Right lobe of liver (tissue), 6 donors: ENCODE measurements at places on chromosomes 5 and 9. TPM values are rescaled to one million over a fixed set of nuclear protein-coding genes. Genes with fewer than 3 reads are reported as not detected.

DNA sequence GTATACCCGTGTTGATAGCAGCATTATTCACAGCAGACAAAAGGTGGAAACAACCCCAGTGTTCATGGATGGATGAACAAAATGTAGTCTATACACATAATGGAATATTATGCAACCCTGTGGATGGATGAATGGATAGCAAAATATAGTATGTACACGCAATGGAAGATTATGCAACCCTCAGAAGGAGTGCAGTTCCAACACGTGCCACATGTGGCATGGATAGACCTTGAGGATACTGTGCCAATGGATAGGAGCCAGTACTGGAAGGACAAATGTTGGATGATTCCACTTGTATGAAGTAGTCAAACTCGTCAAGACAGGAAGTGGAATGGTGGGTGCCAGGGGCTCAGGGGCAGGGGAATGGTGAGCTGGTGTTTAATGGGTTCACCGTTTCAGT is 44.9 kb downstream of the PLEKHG4B start:
- no peak for DNase-seq

ZBED3 gene
- 17.5 TPM for total RNA-seq

WNT8A gene
- total RNA-seq = not detected

DNA sequence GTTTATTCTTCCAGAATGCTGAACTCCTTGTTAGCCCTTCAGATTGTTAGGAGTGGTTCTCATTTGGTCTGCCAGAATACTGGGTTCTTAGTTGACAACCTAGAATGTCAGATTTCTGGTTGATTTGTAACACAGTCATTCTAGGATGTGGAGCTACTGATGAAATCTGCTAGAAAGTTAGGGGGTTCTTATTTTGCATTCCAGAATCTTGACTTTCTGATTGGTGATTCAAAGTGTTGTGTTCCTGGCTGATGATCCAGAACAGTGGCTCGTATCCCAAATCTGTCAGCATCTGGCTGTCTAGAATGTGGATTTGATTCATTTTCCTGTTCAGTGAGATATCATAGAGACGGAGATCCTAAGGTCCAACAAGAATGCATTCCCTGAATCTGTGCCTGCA is 21.9 kb downstream of the PTGS1 start:
- no peak for DNase-seq

GRCh38 chr9:36154331-36154952 is 14.7 kb upstream of the CCIN start:
- DNase-seq = no peak

NKD2 gene
- 2.5 TPM for total RNA-seq

DNA sequence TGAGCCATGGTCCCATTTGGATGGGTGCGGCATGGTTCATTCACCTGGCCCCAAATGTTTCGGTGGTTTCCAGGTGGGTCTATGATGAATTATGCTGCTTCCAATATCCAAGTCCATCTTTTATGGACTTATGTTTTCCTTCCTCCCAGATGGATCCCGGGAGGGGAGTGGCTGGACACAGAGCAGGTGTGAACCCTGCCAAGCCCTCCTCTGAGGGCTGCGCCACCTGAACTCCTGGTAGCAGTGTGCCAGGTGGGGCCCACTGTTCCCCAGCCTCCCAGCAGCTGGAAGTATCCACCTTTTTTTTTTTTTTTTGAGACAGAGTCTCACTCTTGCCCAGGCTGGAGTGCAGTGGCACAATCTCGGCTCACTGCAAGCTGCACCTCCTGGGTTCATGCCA is 42.9 kb downstream of the WNK2 start:
- no peak for DNase-seq

DNA sequence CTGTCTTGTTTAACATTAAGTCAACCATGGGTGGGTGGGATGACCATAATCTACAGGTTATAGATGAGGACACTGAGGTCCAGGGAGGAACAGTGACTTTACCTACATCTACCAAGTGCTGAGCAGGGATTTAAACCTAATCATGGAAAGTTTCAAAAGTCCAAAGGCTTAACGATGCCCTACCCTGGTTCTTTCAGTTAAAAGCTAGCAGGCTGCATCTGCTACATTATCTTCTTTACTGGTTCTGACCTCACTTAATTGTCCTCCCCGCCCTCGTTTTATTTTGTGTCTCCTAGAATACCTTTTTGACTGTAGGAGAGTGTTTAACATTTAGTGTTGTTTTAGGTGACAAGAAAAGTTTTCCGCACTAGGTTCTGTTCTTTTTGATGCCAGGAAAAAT is 735.2 kb downstream of the TLR4 start:
- DNase-seq = no peak

- no peak for DNase-seq
These were observed 142.3 kb upstream of the TLX3 start for GRCh38 chr5:171166766-171167165.

TICAM2 gene
- total RNA-seq = 2.2 TPM

FBLL1 gene
- total RNA-seq = 0.26 TPM

DNA sequence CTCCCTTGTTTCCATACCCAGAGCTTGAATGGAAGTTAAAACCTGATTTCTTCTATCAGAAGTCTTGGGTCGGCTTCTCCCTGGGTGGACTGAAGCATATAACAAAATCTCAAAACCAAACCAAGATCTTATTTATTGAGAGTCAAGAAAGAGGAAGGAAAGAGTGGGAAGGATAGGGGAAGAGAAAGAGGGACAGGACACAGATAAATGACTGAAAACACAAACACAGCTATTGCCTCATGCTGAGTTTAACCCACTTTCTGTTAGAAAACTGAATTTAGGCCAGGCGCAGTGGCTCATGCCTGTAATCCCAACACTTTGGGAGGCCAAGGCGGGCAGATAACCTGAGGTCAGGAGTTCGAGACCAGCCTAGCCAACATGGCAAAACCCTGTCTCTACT is 92.9 kb downstream of the PALM2AKAP2 start:
- no peak for DNase-seq

- DNase-seq = no peak
These were observed 64.3 kb upstream of the BOD1 start for GRCh38 chr5:173680660-173681242.

DNA sequence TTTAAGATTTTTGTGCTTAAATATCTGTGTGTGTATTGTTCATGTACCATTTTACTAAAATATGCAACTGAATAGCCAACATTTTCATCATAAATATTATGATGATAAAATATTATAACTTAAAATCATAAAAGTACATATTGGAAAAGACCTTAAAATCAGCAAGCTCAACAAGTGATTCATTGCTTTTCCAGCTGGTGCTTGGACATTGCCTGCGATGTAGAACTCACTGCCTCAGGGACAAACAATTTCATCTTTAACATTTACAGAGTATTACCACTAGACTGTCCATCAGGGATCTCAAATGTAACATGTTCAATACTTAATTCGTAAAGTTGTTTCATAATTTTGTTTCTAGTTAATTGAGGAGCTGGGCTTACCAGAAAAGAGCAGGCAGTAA is 17.5 kb upstream of the SMARCA2 start:
- DNase-seq = no peak

DNA sequence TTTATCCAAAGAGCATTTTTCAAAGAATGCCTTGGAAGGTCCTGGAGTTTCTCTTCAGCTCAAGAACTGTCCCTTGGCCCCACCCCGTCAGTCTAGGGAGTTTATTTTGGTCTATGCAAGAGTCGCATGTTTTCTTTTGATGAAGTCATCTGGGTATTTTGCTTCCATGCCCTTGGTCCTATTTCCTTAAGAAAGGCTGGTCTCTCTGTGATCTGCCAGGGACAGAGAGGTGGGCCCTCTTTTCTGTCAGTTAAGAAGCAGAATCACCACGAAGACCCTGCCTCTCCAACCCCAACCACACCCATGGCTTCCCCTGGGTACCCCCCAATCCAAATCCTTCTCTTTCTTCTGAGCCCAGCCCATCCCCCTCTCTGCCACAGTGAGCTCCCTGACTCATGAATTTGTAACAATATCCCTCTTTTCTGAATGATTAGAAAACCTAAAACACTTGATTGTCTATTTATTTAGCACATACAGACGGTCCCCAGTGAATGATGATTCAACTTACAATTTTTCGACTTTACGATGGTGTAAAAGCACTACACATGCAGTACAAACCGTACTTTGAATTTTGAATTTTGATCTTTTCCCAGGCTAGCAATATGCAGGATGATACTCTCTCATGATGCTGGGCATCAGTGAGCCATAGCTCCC is 163.5 kb upstream of the ADRA1B start:
- no peak for DNase-seq

DNA sequence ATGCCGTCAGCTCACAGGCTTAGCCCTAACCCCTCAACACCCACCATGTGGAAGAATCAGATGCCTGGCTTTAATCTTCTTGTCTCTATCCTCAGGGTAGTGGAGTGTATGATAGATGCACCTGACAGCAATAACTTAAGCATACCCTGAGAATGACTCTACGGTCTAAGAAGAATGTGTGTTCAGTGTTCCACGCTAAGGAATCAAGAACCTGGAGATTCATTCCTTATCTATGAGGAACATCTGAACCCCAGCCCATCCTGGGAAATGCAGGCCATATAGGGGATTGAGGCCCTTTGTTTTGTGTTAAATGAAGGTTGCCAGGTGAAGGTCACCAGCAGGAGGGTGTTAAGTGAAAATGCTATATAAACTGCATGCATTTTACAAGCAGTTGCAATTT is 63.0 kb downstream of the KLHL3 start:
- no peak for DNase-seq

PAPPA gene
- 0.27 TPM for total RNA-seq

DNA sequence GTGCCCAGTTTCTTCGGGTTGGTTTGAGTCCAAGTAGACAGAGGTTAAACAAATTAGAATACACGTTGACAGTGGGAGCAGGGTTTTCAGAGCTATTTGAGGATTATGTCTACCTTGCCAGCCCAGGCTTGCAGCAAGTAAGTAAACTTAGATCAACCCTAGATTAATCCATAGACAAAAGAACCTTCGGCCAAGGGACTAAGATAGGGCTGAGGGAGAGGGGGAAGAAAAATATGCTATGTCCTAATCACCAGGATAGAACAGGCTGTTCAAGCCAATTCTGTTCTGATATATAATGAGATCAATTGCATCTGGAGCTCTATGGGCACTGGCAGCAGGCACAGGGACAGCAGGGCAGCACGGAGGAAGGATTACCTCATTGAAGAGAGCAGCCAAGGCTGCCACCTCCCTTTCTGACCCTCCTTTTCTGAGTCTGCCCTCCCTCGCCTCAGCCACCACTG is 377.7 kb downstream of the PIK3R1 start:
- peak; percentile 54 for DNase-seq

DNA sequence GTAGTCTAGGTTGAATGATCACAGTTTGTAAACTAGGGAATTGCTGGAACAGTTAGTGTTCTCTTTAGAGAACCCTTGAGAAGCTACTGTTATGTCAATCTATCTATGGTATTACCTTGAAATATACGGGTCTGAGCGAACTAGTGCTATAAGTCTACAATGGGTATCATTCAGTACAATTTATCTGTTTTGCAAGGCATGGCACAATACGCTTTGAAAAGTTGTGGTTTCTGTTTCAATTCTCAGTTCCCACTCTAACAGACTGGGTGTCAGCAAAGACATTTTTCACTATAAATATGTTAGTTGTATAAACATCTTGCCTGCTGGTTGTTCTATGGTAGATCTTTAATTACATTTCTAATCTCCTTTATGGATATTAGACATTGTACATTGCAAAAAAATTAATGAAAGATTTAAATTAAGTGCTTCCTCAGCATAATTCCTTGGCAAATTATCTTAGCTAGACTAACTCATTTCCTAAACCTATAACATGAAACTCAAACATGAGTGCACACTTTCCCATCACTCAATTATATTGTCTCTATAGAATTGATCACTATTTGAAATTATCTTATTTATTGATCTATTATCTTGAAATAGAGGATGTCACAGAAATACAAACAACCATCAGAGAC is 24.9 kb upstream of the SLCO6A1 start:
- DNase-seq = no peak

CHSY3 gene
- 1.2 TPM for total RNA-seq

LHX6 gene
- 0.49 TPM for total RNA-seq

- no peak for DNase-seq
These were observed 79.4 kb downstream of the PAM start for GRCh38 chr5:102834438-102834964.

- DNase-seq = no peak
These were observed 4.0 kb upstream of the CDK5RAP2 start for GRCh38 chr9:120583958-120584369.

DNA sequence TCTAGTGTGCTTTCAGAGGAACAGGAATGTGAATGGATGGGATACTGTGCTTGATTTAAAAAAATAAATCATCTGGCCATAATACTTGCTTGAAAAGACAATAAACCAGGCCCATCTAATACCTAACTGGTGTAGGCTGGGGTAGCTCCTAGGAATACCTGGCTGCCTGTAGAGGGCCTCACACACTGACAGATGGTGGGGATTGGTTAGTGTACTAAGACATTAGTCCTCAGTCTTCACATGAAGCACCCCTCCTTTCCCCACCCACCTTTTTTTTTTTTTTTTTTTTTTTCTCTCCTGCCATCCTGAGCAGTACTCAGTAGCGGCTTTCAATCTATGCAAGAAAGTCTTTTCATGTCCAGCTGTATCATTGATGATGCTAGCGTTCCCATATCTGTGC is 130.5 kb downstream of the ADGRV1 start:
- DNase-seq = no peak
